ENCODE measurements at places on chromosomes 5 and 9.

- DNase-seq: peak; percentile 75
Measured at GRCh38 chr9:83596899-83597504, 25.9 kb upstream of the IDNK start.

DNA sequence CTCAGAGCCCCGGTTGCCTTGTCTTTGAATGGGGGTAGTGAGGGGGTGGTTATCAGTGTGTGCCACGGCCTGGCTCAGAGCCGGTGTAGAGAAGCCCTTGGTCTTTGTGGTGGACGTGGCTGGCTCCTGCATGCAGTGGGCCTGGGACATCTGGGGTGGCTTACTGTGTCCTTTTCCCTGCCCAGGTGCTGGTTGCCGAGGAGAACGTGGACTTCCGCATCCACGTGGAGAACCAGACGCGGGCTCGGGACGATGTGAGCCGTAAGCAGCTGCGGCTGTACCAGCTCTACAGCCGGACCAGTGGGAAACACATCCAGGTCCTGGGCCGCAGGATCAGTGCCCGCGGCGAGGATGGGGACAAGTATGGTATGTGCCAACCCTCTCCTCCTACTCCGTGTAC is 16.5 kb downstream of the FGF18 start:
- DNase-seq: no peak

GRCh38 chr9:71025201-71025600 is 96.2 kb downstream of the TRPM3 start:
- no peak for DNase-seq

DNA sequence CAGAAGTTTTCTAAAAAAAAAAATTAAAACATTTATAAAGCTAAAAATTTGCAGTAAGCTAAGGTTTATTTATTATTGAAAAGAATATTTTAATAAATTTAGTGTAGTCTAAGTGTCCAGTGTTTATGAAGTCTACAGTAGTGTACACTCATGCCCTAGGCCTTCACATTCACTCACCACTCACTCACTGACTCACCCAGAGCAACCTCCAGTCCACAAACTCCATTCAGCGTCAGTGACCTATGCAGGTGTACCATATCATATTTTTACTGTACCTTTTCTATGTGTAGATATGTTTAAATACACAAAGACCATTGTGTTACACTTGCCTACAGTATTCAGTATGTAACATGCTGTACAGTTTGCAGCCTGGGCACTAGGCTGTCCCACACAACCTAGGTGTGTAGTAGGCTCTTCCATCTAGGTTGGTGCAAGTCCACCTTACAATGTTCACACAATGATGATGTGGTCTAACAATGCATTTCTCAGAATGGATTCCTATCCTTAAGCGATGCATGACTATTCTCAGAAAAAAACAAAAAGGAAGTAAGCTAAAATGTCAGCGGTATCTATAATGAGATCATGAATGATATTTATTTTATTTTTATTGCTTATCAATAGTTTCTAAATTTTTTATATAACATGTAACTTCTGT is 336.7 kb downstream of the AGTPBP1 start:
- no peak for DNase-seq

DNA sequence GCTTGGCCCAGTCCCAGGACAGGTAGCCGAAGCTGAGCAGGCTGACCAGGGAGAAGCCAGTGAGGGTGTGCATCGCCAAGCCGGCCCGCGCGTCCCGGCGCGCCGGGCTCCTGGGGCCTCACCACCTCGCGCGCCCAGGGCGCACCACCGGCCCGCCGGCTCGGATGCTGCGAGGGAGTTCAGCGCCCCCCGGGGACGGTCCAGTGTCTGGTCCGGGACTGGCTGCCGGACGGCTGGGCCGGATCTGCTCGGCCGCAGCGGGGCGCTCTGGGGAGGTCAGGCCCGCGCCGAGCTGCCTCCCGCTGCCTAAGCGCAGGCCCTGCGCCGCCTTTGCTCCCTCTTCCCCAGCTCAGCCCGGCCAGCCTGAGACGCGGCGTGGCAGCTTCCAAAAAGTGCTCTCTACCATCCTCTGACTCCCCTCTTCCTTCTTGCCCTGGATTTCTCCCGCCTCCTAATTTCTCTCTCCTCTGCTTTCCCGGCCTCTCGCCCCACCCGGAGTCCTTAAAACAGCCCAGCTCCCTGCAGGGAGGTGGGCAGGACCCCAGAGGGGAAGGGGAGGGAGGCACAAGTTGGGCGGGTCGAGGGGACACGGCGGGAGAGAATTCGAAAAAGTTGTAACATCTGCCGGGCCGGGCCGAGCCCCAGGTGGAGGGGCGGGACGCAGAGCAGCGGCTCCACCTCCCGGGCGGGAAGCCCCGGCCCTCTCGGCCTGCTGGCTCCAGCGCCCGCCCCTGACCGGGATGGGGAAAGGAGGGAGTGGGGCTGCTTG is at the start of gene ARSI:
Gene ARSI (minus strand): TSS at position 605 of the 769 bp plus-strand sequence. CDS start 532 bp downstream, at position 73.
- no peak for DNase-seq

DNA sequence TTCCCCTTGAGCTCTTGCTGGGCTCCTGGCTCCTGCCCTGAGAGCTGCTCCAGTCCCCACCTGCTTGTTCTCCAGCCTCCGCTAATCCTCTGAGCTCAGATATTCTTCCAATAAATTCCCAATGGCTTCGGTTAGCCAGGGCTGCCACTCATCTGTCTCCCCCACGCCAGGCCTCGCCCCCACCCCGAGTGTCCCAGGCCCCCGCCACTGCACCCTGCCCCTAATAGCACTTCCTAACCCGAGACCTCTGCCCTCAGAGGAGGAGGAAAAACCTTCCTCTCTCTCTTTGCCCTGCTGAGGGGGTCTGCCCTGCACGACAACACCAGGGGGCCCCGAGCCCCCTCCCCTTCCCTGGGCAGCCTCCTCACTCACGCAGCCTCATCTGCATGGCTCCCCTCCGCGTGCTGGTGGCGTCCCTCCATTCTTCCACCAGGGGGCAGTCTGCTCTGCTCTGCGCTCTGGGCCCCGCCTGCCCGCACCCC is 5.4 kb upstream of the LCN15 start:
- peak; percentile 75 for DNase-seq

DNA sequence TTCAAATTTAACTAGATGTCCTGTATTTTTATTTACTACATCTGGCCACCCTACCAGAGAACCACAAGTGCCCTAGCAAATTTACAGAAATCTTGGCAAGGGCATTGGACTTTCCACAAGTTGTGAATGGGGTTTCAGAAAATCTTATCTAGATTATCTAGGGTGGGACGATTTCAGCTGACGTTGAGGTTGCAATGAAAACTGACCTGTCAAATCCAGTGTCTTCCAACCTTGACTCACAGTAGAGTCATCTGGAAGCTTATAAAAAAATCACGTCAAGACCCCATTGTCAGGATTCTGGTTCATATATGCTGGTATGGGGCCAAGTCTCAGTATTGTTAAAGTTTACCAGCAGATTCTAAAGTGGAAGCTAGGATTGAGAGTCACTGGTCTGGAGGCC is 109.6 kb upstream of the ACTBL2 start:
- no peak for DNase-seq

- no peak for DNase-seq
Measured at GRCh38 chr5:116520771-116521170, 53.9 kb downstream of the SEMA6A start.

- peak; percentile 62 for DNase-seq
Measured at GRCh38 chr5:59390074-59390659, 503.4 kb downstream of the PDE4D start.

GRCh38 chr5:10432059-10433008 is 9.3 kb upstream of the ROPN1L start:
- DNase-seq: no peak

DNA sequence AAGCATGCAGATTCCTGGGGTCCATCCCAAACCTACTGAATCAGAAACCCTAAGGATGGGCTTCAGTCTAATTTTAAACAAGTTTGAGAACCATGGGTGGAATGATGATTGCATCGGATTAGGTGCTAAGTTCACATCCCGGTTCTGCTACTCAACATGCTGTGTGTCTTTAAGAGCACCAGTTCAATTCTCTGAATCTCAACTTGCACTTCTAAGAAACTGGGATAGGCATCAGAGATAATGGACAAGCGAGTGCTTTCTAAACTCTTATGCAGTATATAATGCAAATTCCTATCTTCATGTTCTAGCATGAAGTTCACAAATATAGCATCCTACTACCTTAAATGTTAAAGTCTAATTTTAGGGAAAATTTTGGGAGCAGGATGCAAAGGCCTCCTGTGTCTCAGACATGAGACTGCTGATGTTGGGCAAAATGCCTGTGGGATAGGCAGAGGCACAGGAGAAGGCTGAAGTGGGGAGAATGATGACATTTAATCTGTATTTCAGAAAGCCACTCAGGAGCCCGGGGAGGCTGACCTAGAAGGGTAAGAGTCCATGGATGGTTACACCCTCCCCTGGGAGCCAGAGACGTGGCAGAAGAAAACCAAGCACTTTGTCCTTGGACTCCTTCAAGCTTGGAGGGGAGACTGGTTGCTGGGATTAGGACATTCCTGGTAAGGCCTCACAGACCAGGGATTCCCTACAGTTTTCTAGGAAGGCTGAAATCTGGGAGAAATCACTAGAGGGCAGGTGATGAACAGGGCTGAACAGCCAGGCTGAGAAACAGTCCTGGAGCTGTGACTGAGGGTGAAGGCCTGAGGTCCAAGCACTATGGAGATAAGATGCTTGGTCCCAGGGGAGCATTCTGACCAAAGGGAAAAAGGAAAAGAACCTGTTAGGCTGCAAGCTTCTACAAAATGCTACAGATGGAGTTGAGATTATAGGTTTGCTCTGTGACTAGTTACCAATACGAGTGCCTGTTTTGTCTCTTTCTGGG is 311.9 kb upstream of the PANK3 start:
- DNase-seq: peak; percentile 55

DNA sequence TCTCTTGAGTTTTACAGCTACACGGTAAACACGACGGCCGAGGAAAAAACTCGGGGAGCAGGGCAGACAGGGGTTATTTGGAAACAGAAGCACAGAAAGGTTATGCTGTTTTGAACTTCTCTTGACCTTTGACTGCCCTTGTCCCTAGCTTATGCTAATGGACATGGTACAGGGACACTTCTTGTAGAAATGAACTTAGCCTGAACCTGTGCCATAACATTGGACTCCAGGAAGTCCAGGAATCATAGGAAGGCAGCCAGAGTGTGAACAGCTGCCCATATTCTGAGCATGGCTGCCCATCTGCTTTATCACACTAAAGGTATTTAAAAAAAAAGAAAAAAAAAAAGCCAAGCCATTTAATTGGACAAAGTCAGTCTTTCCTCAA is 46.1 kb downstream of the NR6A1 start:
- no peak for DNase-seq

DNA sequence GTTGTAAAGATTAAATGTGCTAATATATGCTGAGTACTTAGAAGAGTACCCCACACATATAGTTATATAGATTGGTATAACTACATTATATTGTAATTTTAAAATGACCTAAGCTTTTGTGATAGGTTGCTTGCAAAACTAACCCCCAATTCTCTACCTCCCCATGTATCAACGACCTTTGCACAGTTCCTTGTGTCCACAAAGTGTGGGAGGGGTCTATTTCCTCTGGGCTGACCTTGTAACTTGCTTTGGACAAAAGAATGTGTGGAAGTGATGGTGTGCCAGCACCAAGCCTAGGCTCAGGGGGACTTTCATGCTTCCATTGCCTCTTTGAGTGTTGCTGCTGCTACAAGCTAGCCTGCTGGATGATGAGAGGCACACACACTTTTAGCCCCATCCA is 20.6 kb downstream of the C5 start:
- DNase-seq: no peak

GRCh38 chr5:178489271-178489976 is 100.8 kb downstream of the COL23A1 start:
- no peak for DNase-seq

- DNase-seq: no peak
Measured at GRCh38 chr5:92566113-92566786, 1014.8 kb downstream of the NR2F1-AS1 start.

DNA sequence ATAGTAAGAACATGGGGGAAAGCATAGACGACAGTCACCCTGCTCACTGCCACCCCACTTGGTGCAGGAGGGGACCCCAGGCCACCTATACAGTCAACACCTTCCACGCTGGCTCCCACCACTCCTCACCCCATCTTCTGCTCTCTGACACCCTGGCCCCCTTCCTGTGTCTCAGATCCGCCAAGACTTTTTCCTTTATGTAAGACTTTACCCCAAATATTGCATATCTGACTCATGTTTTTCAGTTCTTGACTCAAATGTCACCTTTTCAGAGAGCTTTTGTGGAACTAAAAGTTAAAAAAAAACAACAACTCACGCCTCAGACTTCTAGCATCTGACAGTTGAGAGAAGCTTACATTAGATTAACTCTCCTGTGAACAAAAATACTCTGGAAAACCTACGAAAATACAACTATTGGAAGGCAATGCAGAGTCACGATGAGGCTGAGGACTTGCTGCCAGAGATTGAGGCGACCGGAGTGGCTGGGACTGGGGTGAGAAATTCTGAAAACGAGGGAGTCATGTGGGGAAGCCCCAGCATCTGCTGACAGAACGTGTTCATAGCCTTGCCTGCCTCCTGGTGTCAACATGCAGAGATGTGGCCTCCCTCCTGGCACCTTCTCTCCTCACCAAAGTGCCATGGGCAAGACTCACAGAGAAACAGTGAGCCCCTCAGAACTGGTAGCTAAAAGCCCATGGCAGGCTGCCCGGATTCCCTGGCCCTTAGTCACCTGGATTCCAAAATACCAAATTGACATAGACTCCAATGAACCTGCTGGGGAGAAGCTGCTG is 22.4 kb upstream of the FCN2 start:
- DNase-seq: no peak

DNA sequence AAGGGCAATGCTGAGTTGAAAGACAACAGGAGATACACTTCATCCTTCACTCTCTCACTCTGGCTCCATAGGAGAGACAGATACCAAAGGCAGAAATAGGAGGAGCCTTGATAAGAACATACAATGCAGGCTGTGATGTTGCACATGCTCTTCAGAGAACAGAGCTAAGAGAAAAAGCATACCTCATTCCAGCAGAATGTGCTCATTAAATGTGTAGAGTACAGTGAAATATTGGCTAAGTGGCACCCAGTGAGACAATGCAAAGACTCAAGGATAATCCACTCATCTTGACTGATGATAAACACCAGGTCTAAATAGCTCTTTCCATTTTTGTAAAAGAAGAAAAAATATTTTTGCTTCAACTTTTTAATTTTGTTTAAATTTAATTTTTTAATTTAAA is 139.7 kb downstream of the OR2K2 start:
- no peak for DNase-seq

DNA sequence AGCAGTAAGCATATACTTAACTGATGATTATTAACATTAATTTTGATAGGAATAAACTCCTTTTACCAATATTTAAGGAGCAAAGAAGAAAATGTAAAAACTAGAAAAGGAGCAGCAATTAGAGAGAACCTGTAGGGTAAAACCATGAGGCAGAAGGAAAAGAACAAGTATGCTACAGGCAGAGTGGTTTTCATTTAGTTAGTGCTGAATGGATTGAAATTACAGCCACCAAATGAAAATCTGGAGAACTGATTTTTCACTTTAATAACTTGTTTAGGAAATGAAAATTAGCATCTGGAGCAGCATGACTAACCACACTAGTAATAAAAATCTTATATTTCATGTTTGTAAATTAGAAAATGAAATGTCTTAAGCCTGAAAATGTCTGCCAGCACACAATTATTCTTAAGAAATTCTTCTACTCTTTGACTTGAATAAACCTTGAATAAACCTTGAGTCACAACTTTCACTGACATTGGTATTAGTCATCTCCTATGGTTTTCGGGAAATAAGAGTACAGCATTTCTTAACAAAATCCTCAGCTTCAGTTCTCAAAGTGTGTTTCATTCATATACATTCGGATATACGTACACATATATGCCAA is 1504.9 kb upstream of the C9orf72 start:
- DNase-seq: no peak

Measured in hematopoietic multipotent progenitor cell treated with erythropoietin and hydrocortisone succinate and interleukin-3 and kit ligand, for 6 days (in vitro differentiated cells).